ENCODE measurements at places on chromosomes 2 and 18. TPM values are rescaled to one million over a fixed set of nuclear protein-coding genes. Genes with fewer than 3 reads are reported as not detected.

DNA sequence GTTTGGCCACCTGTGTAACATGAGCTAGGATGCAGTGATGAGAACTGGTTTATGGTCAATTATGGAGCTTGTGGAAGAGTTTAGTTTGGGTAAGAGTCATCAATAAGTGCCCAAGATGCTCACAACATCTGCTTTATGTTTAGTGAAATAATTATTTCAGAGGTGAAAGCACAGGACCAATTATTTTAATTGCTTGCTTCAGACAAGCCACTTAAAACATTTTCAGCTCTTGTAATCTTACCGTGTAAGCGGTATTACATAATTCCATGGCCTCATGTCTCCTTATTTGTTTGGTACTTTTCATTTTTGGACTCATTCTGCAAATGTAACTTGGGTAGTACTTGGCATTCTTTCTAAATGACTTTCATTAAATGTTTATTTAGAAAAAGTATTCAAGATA is 5.4 kb downstream of the B3GNT2 start:
- no peak for DNase-seq

- no peak for DNase-seq
Observed at GRCh38 chr2:239096676-239097427, 249.0 kb downstream of the TWIST2 start.

DNA sequence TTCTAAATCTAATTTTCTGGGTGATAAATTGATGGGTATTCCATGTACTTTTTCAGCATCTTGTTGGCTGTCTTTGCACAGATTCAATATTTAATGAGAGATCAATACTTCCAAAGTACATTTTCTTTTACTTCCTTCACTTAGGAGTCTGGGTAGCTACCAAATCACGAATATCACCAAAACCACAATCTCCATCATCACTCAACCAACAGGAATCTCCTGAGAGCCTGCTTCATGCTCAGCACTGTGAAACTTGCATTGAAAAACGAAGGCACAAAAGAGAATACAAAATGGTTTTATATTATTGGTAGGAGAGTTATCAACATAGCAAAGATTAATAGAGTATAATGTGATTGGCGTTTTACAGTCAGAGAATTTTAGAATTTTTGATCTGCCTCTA is 261.5 kb upstream of the DSEL start:
- no peak for DNase-seq

PLCL1 gene
- 1.3 TPM for total RNA-seq
